Caki2 (cell line): ENCODE measurements at places on chromosomes 4 and X. TPM values are rescaled to one million over a fixed set of nuclear protein-coding genes. Genes with fewer than 3 reads are reported as not detected.

DNA sequence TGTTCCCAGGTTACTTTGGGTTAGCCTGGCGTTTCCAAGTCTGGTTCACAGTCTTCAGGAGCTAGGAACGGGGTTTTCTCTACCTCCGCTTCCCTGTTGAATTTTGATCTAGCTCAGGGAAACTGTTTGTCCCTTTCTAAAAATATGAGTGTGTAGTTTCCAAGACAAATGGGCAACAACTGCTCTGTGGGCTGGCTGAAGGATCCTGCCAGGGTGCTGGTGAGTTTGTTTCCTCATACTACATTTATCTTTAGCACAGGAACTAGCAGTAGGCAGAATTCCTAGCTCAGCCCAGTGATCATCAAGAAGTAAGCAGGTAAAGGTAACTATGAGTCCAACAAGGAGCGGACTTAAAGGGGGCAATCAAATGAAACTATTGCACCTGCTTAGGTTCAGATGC, 13.3 kb upstream of the FAM47E start:
- DNase-seq = no peak

DNA sequence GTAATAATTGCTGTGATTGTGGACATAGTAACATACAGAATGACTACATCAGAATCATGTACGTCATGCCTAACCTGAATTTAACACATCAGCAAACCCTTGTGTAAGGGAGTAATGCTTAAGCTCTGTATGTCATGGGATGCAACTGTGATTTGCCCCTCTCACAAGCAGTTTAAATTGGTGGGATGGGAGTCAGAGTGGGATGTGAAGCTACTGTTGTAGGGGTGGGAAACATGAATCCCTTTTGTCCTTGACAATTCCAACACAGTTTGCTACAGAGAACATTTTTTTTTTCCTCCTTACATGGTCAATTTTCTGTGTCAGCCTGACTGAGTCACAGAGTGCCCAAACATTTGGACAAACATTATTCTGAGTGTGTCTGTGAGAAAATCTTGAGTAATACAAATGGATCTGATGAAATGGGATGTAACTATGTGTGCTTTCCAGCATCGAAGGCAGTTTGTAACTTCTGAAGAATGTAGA, 392.8 kb downstream of the GPM6A start:
- DNase-seq = peak; percentile 81

GRCh38 chr4:23888421-23889319, 1.2 kb downstream of the PPARGC1A start:
- DNase-seq = peak; percentile 46

GRCh38 chr4:141899541-141899940, 263.2 kb downstream of the IL15 start:
- no peak for DNase-seq

DNA sequence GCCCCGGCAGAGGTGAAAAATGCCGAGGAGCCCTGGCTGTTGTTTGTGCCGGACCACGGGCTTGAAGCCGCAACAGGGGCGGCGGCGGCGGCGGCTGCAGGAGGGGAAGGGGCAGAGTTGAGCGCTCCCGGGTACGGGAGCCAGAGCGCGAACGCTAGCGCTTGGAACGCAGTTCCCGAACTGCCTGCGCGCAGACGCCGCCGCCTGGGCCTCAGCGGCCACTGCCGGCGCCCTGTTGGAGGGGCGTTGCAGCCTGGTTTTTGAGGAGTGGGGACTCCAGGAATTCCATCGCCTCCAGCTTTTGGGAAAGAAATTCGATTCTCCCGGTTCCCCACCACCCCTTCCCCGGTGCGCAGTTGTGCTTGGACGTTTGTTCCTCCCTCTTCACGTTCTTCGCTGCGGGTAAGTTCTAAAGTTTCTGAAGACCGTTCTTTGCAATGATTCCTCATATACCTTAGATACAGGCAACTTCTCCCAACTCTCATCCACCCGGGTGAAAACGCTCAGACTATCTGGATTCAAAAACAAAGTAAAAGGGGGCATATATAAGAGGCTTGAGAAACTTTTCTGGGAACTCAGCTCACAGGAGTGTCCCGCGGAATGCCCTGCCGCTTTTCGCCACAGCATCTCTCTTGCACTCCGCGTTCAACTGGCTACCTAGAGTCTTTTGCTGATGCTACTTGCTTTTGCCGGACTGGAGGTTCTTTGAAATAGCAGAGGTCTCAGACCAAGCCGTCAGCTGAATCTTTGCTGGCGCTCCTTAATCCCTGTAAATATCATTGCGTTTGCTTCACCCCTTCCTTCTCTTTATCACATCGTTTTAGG, 1.0 kb downstream of the FAT4 start:
- peak; percentile 63 for DNase-seq

DNA sequence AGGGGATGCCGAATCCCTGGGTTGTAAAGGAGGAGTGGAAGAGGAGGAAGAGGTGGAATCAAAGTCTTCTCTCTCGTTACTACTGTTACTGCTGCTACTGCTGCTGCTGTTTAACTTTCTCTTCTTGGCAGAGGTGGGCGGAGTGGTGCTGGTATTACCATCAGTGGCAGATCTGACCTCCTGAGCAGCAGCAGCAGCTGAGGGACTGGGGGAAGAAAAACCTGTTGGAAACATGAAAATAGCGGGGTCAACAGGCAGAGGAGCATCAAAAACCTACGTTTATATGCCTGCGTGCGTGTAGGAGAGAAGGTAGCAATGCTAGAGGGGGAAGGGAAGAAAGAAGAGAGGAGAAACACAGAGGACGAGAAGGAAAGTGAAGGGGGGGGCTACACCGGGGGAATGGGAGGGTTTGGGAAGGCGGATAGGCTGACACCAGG, 339 bp downstream of the CUL4B start:
- DNase-seq = no peak

DNA sequence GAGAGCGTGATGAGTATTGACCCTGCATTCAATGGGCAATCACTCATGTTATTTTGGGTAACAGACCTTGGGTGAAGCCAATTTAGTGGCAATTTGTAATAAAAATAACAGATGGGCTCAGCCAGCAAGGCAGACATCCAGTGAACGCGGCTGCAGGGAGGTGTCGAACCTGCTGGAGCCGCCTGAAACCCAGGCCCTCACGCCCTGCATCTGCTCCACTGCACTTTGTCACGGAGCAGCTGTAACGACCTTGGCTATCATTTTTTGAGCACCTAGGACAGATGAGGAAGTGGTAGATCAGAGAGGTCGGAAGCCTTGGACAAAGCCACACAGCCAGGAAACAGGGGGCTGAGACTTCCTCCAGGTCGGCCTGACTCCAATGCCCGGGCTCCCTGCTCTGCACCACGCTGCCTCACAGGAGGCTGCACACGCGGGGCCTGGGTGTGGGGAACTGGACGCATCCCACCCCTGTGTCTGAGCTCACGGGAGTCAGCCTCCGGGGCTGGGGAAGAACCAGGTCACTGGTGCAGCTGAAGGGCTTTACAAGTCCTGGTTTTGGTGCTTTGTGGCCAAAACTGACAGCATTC, 19.4 kb downstream of the HMX1 start:
- DNase-seq = no peak

CLGN gene
- total RNA-seq = 14.0 and 17.2 TPM in 2 replicates

- DNase-seq = no peak
Measured at GRCh38 chrX:41110801-41111625, 25.8 kb downstream of the USP9X start.

HTATSF1 gene
- total RNA-seq = 20.2 and 23.5 TPM in 2 replicates

DNA sequence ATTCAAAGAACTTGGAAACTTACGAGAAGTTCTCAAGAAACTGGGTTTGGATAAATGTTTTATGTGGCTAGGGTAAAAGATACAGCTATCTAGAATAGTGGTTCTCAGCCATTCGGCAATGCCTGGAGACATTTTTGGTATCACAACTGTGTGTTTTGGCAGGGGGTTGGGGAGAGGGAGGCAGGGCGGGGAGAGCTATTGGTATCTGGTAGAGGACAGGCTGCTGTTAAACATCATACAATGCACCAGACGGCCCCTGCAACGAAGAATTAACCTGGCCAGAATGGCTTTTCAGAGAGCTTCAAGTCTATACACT, 50.8 kb upstream of the MND1 start:
- DNase-seq = no peak

DNA sequence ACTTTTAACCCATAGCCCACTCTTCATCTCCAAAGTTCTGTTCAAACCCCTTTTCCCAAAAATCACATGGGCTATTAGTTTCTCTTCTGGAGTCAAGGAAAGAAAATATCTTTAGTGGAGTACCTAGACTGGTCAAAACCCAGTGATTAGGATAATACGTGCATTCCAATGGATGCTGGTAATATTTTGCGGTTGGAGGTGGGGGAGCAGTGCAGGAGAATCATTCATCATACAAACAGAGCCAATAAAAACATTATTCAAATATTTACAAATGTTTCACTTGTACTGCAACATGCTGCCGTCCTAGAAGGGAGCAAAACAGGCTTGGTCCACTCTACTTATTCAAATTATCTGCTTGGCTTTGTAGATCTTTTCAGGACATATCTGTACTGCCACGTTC, 57.2 kb upstream of the RAB9B start:
- peak; percentile 33 for DNase-seq

DNA sequence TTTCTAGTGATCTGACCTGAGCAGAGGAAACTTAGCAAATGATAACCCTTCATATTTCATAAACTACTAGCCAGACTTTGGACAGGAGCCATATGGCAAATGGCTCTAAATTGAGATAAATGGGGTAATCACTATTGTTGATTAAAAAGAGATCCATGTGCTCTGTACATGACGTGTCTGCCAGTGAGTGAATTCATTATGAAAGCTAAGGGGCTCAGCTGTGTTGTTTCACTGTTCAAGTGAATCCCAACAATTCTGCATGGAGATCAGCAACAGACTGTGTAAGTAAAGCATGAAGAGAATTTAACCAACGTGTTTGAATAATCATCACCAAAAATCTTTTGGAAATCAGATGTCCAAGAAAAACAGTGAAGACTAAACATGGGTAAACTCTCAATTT, 9.5 kb upstream of the QRFPR start:
- DNase-seq = no peak

DNA sequence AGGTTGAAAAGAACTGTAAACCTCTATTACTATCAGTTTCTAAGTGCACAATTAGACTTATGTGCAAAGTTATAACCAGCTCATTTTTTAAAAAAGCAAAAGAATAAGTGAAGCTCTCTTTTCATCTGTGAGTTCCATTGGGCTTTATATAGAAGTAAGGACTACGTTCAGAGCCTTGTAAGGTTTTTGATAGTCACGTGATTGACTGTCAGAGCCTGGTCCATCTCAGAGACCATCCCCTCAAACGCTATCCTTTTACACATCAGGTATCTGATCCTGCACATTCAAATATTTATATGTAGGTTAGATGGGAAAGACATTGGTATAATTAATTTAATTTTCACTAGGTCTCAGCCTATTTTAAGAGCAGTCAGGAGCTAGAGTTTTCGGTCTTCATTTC, 279.3 kb downstream of the INPP4B start:
- DNase-seq = no peak

TGIF2LX gene
- total RNA-seq = not detected in 2 replicates

- no peak for DNase-seq
Measured at GRCh38 chr4:156248917-156249316, 295.3 kb upstream of the CTSO start.

DNA sequence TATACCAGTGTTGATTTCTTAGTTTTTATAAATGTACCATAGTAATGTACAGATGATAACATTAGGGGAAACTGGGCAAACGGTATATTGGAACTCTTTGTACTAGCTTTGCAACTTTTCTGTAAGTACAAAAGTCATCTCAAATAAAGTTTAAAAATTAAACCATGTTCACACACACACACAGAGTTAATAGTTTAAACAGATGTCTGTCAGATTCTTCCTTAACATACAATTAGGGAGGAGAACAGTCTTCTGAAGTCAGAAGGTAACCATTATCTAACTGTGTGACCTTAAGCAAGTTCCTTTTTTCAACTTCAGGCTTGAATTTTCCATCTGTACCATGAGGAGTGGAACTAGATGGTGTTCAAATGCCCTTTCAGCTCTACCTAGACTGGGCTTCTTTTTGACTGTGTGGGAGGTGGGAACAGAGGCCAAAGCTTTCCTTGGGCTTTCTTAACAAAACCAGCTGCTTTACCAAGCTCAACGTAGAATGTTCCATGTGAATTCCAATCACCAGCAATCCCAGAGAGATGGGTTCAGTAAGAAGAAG, 127.8 kb downstream of the NEXMIF start:
- no peak for DNase-seq

C4orf51 gene
- not detected in 2 replicates for total RNA-seq

GRCh38 chr4:102392033-102392744, 46.9 kb upstream of the SLC39A8 start:
- no peak for DNase-seq

DNA sequence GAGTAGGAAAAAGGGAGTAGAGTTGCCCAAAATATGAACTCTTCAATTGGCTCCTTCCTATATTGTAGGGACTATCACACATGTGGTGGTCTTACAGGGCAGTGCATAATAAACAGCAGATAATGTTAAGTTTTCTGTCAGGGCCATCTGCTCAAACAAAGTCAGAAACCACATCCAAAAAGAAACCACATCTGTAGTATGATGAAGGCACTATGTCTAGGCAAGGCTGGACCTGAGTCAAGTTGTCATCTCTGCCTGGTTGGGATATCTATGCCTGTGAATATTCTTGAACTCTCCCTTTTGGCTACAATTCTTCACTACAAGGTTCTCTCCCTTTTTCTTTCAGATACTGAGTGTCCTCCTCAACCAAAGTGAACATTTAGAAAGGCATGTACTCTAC, 109.4 kb upstream of the C1GALT1C1 start:
- DNase-seq = no peak

NOX1 gene
- not detected in 2 replicates for total RNA-seq

GRCh38 chr4:33924239-33924638, 2320.1 kb downstream of the ARAP2 start:
- no peak for DNase-seq

- DNase-seq = no peak
Measured at GRCh38 chr4:89316931-89317366, 9.3 kb upstream of the GPRIN3 start.

- no peak for DNase-seq
Measured at GRCh38 chrX:19512961-19513360, 2.3 kb downstream of the MAP3K15 start.

GRCh38 chr4:122577808-122578781, 42.8 kb downstream of the IL21 start:
- DNase-seq = peak; percentile 14

DNA sequence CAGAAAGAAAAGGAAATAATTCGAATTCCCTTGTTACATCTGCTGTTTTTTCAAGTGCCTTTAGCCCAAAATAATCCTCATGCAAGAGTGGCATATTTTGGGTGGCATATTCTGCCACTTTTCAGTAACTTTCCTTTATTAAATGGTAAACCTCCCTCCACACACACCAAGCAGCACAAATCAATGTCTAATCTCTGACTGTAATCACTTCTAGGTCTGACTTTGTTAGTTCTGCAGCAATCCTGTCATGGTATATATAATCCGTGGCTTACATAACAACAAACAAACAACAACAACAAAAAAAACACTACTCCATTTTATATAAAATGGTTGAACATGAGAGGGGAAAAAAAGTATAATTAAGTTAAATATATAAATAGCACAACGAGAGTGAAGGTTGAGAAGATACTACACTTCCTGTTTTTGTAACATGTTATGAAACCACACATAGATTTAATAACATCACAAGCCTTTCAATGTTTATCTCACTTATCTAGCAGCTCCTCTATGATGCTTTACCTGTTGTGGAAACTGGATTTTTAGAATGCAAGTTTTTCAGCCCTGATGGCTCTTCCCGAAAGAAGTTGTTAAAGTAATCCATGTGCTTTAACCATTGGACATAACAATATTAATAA, 715.4 kb downstream of the GRXCR1 start:
- no peak for DNase-seq

PLP1 gene
- total RNA-seq = not detected in 2 replicates

- DNase-seq = no peak
Measured at GRCh38 chr4:146308951-146309350, 94.6 kb downstream of the REELD1 start.

FRG2 gene
- not detected in 2 replicates for total RNA-seq
